ENCODE measurements at places on chromosomes 11 and 22.

- DNase-seq, result no peak
Observed at GRCh38 chr22:46464701-46465344, 72.6 kb downstream of the CELSR1 start.

- DNase-seq, result no peak
Observed at GRCh38 chr11:114057605-114058004, 1.9 kb upstream of the ZBTB16 start.

DNA sequence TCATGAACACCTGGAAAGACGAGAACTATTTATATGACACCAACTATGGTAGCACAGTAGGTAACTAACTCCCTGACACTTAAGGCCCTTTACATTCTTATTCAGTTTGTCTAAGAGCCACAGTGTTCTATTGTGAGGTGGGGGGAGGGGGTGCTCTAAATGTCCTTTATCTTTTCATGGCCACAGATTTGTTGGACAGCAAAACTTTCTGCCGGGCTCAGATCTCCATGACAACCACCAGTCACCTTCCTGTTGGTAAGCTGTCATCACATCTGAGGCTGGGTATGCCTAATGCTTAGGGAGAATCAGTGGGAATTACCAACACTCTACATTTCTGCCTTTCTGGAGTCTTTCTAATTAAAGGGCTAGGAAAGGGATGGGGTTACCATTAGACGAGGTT is 30.7 kb downstream of the EHF start:
- DNase-seq, result no peak

- no peak for DNase-seq
Observed at GRCh38 chr22:42701694-42702093, 19.0 kb downstream of the A4GALT start.

GRCh38 chr22:43733138-43733537 is 79.0 kb downstream of the EFCAB6 start:
- DNase-seq, result no peak

GRCh38 chr11:74703211-74703610 is 28.0 kb downstream of the CHRDL2 start:
- no peak for DNase-seq

GRCh38 chr11:104917271-104918112 is 19.2 kb upstream of the CASP12 start:
- DNase-seq, result no peak

DNA sequence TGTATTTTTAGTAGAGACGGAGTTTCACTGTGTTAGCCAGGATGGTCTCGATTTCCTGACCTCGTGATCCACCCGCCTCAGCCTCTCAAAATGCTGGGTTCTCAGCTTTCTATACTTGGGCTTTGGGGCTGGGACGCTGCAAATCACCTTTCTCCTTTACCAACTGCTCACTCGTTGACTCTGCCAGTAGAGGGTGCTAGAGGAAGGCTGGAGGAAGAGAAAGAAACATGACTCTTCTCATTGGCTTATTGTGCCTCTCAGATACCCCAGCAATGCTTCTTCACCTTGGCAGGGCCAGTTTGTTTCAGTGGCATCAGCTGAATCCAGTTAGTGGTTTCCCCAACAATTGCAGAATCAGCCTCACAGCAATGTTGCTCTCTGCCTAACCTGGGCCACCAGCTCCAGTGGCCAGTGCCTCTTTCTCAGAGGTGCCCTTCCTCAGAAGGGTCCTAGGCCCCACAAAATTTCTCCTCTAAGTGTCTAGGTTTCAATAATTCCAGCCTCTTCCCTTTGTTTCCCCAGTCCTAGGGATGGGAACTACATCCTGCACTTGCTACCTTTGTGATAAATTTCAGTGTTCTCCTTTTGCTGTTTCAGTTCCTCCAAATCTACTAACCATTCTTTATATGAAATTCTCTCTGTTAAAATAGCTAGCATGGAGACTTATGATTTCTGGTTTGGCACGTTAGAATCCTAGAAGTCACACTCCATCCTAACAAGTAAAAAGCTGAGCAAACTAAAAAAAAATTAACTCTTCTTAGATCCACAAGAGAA is 71.5 kb upstream of the VSTM5 start:
- no peak for DNase-seq

DNA sequence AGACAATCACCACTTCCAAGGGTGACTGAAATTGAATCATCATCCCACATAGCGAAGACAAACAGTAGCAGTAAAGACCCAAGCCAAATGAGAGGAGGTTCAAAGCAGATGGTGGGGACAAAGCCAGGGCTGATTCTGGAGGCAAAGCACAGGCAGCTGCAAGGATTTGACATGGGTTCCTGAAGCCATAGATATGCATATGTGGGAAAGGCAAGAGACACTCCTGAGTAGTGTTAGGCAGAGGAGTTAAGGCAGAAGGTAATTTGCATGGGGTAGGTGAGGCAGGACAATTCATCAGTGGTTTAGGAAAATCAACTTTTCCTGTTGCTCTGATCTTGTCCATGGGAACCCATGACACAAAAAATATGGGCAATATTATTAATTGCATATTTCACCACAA is 462.8 kb downstream of the FAM181B start:
- DNase-seq, result no peak

GRCh38 chr11:17256512-17256911 is 20.0 kb upstream of the NUCB2 start:
- DNase-seq, result no peak

DNA sequence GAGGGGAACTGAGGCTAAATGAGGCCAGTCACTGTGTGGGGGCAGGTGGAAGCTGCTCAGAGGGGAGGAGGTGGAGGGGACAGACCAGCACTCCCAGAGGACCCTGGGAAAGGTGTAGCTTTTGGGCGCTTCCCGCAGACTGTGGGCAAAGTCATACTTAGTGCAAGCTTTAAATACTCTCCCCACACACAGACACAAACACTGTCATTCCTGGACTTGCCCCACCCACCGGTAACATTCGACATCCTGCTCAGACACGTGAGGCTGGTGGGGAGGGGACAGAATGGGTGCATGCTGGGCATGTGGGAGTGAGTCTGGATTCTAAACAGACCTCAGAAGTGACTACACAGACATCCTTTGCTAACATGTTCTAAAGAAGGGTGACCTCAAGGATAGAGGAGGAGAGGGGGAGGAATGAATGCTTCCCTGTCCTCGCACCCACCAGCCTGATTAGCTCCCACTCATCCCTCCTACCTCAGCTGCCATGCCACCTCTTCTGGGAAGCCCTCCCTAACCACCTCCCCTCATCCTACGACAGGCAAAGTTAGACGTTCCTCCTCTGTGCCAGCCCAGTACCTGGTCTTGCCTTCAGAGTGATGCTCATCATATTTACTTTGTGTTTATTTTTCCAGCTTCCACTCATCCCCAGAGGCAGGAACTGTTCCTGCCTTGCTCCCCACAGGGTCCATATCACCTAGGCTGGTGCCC is 22.2 kb downstream of the TSKU start:
- DNase-seq, result peak; percentile 73

DNA sequence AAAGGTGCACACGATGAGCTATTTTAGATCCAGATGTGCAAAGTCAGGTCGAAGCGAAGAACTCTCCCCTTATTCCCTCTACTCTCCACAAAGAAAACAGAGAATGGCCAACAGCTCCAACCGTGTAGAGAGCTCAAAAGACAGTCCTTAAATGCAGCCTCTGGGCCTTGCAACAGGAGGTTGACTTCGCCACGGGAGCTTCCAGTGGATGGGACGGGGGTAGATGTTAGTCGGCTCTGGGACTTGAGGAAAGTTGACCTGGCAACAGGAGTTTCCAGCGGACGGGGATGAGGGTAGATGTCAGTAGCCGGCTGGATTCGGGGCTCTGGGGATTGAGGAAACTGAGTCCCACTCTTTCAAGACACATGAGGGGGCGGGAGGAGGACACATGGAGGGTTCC is 450.4 kb downstream of the BRD1 start:
- peak; percentile 27 for DNase-seq

- DNase-seq, result no peak
Observed at GRCh38 chr11:45316258-45316657, 30.1 kb upstream of the SYT13 start.

GRCh38 chr11:94997437-94997836 is 23.9 kb downstream of the KDM4D start:
- no peak for DNase-seq

- peak; percentile 44 for DNase-seq
Observed at GRCh38 chr22:49576241-49577141, 251.2 kb downstream of the BRD1 start.

GRCh38 chr11:131402040-131402439 is 31.6 kb downstream of the NTM start:
- DNase-seq, result no peak

DNA sequence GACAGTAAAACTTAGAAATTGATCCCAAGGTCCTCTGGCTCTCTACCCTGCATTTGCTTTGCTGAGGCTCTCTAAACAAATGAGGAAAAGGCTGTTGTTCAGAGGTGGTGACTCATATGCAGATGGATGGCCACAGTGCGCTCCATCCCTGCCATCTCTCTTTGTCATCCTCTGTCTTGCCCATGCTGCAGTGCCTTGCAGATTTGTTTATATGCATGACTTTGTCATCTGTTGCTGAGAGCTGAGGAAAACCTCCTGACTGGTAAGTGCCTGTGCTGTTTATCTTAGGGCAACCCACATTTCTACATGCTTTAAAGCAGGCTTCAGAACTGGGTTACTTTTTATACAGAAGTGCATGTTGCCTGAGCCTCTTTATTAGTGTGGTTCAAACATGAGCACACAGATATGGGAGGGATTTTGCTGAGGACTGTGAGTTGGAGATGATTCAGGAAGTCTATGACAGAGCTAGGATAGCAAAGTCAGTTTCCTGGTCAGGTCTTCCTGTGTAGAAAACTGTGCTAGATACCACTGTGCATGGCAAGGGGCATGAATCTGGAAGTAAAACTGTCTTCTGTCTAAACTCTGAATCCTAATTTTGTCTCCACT is 57.4 kb downstream of the JAM3 start:
- DNase-seq, result no peak

DNA sequence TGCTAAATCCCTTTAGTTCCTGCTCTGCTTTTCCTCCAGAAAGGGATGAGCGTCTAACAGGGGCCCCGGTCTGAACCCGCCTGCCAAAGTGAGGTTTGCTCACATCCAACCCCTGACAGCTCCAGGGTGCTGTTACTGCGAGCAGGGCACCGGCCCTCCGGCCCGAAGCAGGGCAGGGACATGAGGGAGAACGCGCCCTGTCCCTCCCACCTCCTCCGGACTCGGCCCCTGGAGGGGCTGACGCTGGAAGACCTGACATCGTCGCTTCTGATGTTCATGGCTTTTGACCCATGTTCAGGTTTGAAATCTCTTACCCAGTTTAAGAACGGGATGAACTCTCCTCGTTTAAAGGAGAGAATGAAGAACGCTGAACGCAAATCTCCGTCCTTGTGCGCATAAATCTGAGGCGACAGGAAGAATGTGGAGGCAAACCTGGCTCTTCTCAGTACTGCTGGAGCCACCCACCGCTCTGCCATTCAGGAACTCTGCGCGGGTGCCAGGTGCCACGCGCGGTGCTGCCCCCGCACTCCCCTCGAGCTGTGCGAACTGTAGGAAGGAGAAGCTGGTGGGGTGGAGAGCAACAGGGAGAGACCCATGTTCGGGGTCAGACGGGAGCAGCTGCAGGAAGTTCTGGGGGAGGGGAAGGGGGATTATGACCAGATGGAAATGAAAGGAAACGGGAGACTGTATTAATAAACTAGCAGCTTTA is 826 bp upstream of the EEF1G start:
- no peak for DNase-seq

DNA sequence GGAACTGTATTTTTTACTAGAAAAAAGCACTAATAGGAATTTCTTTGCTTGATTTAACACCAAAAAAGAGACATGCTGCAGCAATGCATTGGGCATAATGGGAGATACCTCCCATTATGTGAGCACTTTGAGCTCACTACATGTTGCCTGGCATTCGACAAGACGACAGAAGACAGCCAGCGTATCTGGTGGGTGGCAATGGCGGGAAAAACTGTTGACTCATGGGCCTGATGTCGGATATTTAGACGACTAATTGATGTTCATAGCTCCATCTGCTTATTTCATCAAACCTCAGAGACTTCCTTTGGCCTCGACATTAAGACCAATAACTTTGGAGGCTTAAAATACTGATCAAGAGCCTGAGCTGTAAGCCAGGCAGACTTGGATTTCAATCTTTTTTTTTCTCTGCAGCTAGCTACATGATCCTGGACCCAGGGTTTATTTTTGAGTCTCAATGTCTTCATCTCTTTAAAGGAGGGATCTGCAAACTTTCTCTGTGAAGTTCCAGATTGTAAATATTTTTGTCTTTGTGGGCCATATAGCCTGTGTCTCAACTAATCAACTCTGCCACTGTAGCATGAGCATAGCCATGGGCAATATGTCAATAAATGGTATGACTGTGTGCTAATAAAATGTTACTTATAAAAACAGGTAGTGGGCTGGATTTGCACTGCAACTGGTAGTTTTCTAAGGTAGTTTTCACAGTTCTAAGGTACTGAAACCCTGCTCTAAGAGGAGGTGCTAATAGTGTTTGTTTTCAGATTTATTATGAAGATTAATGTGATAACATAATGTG is 375.1 kb downstream of the METTL15 start:
- DNase-seq, result no peak

GRCh38 chr22:46201059-46201757 is 48.9 kb downstream of the CDPF1 start:
- no peak for DNase-seq

DNA sequence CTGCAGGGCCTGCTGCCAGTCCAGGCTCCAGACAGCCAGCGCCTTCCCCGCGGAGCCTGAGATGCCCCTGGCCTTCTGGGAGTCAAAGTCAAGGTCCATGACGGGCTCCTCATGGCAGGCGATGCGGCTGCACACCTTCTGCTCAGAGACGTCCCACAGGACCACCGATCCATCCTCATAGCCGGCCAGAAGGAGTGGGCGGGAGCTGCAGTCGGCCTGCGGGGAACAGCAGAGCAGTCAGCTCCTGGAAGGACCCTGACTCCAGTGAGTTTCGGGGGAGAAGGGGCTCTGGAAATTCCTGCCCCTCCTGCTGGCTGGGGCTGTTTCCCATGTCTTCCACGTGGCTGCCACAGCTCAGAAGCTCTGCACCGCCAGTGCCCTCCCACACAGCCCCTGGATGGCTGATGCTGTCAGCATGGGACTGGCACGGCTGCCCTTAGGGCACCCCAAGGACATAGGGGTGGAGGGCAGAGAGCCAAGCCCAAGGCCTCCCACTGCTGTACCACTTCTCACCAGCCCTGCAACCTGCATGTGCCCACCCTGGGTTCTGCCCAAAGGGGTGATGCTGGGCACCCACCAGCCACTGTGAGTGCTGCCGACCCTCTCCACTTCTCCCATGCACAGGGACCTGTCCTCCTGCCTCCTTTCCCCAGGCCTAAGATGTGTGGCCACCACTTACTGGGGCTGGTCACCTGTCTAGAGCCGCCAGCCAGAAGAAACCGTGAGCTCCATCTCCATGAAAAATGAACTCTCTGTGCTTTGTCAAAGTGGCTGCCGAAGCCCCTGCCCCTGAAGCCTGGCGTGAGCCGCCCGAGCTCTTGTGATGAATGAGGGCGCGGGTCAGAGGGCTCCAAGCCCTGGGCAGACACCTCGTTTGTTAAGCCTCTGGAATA is 41.7 kb downstream of the TBX1 start:
- peak; percentile 59 for DNase-seq

GRCh38 chr11:33531743-33532181 is 168.9 kb downstream of the C11orf91 start:
- no peak for DNase-seq

DNA sequence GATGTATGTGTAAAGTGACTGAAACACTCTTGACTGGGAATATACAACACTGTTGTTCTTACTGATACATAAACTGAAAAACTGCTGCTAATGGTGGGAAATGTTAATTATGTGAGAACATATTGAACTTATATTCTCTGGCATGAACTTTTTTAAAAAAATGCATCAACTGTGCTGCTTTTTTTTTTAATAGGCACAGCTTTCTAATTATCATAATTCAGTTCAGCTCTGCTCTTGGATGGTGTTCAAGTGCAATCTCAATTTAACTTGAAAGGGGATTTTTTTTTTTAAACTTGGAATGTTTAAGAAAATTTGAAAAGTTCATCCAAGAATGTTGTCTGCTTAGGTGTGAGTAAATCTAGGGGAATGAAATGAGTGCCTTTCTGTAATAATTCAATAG is 5.2 kb downstream of the TEAD1 start:
- no peak for DNase-seq

Data from suprapubic skin (tissue), 4 donors.